ENCODE measurements at places on chromosomes 12 and 14.

DNA sequence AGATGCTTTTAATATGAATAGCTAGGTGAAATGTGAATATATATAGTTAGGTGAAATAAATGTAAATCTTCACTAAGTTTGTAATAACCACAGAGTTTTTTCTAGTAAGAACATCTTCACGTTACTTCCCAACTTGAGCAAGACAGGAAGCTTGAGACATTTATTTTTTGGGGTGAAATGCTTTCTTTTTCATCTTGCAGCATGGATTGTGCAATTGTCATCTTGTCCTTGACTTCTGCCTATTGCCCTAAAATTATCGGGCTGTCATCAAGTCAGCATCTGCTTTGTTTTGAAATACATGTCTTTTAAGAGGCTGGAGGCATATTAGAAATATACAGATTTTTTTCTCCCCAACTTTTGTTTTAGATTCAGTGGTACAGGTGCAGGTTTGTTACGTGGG, 433.9 kb downstream of the PCNX1 start:
- DNase-seq = no peak

DNA sequence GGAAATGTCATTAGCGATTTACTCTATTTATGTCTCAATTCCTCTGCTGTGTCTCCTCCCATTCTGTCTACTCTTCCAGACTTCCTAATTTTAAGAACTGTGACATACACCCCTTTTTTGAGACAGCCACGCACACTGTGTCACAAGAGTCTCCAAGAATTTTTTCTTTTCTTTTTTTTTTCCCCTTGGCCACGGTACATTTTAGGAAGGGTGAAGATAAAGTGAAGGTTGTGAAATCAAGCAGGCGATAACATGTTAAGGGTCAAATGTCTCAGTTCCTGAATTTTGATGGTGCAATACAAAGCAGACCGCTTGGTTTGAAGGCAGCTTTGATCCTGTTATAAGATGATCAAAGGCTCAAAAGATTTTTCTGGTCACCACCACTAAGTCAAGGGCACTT, 4.3 kb downstream of the OLR1 start:
- peak; percentile 29 for DNase-seq

- no peak for DNase-seq
Observed at GRCh38 chr14:58296726-58297125, 1.6 kb upstream of the ARID4A start.

DNA sequence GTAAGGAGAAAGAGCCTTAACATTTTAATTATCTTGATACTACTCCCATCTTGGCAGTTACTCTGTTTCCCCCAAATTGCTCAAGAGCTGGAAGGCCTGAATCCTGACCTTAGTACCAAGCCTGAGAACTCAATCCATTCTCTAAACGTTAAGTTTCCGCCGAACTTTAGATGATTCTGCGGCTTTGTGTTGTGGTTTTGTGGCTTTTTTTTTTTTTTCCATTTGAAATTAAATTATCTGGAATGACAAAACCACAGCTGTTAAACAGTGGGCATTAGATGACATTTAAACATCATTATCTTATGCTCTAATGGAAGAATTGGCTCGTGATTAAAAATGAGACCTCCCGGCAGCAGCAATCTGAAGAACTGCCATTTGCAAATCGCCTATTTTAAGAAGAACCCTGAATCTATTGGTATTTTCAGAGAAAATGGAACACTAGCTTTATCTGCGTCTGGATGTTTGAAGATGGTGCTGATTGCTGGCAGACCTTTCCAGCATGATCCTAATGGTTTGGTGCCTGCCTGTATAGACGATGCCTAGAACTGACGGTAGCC, 38.4 kb downstream of the TMEM132C start:
- DNase-seq = no peak

GRCh38 chr12:96889273-96889933, 17.7 kb upstream of the NEDD1 start:
- no peak for DNase-seq

GRCh38 chr12:68067762-68068376, 78.6 kb downstream of the IFNG-AS1 start:
- DNase-seq = peak; percentile 11

DNA sequence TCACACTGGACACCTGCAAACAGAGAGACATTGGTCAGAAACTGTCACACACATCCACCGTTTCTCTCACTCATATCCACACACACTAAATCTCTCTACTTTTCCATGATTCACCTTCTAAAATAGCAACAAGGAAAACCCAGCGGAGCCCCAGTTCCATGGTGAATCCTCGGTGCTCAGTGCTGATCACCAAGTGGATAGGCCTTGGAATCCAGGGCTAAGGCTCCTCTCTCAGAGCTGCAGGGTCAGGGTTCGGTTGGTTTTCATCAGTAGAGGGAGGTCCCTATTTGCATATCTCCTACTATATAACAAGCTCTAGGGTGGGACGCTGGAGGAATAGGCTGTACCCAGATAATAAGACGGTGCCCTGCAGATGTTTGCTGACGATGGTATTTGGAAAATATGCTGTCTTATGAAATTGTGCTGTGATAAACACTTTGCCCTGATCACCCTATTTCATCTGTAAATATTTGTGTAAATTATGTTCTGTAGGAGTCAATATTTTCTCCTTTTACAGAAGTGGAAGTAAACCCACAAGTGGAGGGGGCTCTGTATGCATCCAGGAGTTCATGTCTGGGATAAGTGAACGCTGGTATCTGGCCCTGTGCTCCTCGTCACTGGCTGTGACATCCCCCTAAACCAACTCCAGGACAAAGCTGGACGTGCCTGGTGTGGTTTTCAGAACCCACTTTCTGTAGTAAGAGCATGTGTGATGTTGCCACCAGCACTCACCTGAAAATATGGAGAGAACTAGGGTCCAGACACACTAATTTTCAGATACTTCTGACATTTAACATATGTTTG, 709.2 kb downstream of the TMEM121 start:
- no peak for DNase-seq

GRCh38 chr14:93023039-93023438, 92.7 kb downstream of the ITPK1 start:
- peak; percentile 78 for DNase-seq

DNA sequence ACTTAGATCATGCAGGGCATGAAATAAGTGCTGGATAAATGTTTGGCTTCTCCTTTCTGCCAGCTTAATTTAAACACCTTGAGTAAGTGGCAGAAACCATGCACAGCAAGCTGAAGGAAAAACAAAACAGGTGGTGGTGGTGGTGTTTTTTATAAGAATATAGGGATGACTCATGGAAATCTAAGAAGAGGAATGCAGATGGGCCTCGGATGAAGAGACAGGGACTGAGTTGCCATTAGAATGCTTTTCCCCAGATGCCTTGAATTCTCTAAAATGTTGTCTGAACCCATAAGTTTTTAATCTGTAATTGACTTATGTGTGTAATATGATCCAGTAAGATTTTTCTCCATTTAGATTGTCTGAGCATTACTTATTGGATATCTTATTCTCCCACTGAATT, 93.1 kb upstream of the ZDHHC17 start:
- DNase-seq = no peak

- no peak for DNase-seq
Observed at GRCh38 chr14:64324461-64324860, 30.3 kb upstream of the ESR2 start.

Measured in HepG2 (cell line).